Uterus (tissue), 4 donors: ENCODE measurements at places on chromosomes 12 and 14. TPM values are rescaled to one million over a fixed set of nuclear protein-coding genes. Genes with fewer than 3 reads are reported as not detected.

The WNT1 gene
- not detected for total RNA-seq

The HOXC10 gene
- 1.3 TPM for total RNA-seq

The VDR gene
- 0.69 TPM for total RNA-seq

The DPPA3 gene
- total RNA-seq: not detected

The CD163L1 gene
- total RNA-seq: not detected

DNA sequence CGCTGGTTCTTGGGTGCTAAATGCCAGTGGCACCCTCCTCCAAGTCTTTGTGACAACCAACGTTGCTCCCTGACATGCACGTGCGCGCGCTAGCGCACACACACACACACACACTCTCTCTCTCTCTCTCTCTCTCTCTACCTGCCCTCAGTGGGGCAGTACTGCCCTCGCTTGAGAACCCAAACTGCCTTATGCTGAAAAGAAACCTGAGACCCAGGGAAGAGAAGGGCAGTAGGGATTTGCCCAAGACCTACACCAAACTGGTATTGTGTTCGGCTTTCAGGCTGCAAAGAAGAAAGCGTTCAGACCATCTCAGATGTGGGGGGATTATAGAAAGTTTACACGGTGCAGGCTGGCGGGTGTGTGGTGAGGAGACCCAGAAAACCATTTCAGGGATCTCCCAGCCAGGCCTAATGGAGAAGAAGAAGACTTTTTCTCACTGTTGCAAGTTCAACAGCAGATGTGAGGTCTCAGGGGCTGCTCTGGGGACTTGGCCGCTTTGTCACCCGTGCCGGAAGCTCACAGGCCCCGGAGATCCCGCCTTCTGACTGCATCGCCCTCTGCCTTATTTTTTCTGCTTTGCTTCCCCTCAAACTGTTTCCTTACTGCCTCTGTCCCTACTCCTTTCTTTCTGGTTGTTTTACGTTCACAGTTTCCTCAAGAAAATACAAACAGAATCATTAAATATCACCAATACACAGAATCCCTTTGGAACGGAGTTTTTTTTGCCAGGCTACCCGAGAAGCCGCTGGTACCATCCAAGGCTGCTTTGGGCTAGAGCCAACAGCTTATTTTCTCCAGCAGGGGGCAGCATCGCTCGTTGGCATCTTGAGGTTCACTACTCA is 82.4 kb downstream of the PPM1A start:
- peak; percentile 43 for DNase-seq

DNA sequence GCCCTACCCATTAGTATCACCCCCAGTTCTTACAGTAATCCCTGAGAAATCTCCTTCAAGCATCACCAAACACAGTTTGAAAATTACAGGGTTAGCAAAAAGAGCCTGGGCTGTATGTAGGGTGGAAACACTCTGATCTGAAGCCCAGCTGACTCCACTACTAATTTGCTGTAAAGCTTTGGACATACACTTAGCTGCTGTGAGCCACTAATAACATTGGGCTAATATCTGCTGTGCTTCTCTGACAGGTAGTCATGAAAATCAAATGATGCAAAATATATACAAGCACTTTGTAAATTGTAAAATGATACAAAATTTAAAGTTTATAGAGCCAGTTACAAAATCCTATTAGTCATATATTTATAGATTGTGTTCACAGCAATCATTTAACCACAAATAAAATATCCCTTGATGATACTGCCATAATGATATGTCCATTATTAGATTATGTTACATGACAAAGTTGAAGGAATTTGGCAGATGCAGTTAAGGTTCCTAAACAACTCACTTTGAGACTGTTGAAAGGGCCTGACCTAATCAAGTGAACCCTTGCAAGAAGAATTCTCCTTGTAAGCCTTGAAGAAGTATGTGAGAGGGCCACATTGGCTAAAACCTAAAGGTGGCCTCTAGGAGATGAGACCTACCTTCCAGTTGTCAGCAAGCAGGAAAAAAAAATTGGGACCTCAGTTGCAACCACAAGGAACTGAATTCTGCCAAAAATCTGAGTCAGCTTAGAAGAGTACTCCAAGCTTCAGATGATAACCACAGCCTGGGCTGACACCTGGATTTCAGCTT is 19.0 kb downstream of the TWF1 start:
- DNase-seq: no peak

GRCh38 chr12:116694653-116695463 is 43.0 kb downstream of the SPRING1 start:
- DNase-seq: no peak

DNA sequence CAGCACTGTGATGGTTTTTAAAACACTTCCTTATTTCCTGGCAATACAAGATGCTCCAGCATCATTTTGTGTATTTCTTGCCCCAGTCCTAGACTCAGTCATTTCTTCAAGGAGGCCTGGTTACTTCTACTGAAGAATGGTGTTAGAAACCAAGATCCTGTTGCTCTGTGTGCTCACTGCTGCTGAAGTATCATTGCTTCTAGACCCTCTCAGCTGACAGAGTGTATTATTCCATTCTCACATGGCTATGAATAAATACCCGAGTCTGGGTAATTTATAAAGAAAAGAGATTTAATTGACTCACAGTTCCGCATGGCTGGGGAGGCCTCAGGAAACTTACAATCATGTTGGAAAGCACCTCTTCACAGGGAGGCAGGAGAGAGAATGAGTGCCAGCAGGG is 14.9 kb upstream of the SERPINA6 start:
- no peak for DNase-seq

GRCh38 chr12:105524961-105525360 is 194.5 kb downstream of the C12orf75 start:
- no peak for DNase-seq

DNA sequence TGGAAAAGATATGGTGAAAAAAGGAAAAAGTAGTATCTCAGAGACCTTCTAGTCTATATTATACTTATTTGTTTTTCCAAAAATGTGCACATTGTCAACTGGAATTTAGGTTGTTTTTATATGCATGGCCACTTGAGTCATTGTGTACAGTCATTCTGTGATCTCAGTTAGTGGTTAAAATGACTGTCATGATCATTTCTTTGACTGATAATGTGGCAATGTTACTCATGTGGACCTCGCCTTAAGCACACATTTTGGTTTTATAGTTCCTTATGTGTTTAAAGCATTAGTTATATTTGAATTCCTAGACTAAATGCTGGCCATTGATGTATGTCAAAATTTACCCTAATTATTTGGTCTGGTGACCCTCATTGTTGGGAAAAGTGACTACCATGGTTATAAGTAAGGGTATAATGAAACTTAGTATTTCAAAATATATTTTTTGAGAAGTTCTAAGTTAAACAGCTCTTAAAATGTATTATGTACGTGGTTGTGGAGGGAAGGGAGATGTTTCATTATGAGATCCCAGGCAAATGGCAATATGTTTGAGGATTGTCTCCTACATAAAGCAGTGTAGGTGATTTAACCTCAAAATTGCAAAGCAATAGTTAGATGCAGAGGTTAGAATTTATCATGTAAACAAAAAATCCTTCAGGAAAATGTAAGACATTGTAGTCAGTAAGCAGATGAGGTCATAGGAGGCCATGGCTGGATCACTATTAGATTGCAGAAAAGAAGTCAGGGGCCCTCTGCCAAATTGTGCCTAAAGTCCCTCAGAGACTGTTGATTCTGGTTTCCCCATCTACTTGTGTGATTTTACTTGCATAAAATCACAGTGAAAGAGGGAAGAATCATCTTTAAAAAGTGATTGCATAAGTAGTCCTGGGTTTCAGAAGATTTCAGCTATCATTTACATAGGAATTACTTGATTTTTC is 17.5 kb downstream of the PNMA1 start:
- no peak for DNase-seq

- no peak for DNase-seq
Observed at GRCh38 chr12:52018433-52019112, 11.8 kb downstream of the TAMALIN start.

DNA sequence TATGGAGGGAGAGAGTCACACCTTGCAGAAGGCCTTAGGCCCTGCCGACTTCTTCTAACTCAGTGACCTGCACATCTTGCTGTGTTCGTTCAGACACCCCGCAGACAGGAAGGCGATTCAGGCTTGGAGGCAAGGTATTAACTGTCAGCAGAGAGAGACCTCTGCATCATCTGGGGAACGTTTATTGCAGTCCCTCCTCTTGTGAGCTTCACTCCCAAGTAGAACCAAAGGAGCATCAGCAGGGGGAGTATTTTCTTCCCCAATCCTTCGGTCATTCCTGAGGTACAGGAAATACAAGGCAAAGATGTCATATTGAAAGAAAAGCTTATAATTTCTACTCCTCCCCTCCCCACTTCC is 217.9 kb downstream of the CRADD start:
- no peak for DNase-seq

DNA sequence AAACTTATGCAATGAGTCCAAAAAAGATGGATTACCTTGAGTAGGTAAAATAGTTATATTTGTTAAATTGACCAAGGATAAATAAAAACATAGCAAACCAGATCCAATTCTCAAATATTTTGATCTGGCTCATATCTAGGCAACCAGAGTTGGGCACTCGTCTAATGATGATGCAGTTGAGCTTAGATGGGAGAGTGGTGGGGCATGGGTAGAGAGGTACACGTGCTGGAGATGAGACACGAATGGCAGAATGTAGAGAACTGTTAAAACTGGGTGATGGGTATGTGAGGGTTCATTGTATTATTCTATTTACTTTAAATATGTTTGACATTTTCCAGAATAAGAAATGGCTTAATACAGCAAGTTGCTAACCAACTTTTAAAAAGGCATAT is 7.6 kb upstream of the RNF34 start:
- no peak for DNase-seq

DNA sequence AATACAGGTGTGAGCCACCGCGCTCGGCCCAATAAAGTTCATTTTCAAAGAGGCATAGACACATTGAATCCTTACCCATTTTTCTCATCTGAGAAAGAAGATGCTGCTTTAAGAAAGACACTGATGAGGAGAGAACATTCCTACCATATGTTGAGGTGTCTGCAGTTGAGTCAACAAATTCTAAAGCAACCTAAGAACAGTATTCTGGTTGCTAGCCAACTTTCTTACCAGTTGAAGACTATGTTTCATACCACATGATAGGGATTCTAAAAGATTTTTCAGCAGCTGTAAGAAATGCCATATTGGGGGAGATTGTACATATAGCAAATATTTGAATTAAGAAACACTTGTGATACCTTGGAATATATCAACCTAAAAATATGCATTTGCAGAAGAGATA is 160.1 kb downstream of the SRGAP1 start:
- DNase-seq: no peak

DNA sequence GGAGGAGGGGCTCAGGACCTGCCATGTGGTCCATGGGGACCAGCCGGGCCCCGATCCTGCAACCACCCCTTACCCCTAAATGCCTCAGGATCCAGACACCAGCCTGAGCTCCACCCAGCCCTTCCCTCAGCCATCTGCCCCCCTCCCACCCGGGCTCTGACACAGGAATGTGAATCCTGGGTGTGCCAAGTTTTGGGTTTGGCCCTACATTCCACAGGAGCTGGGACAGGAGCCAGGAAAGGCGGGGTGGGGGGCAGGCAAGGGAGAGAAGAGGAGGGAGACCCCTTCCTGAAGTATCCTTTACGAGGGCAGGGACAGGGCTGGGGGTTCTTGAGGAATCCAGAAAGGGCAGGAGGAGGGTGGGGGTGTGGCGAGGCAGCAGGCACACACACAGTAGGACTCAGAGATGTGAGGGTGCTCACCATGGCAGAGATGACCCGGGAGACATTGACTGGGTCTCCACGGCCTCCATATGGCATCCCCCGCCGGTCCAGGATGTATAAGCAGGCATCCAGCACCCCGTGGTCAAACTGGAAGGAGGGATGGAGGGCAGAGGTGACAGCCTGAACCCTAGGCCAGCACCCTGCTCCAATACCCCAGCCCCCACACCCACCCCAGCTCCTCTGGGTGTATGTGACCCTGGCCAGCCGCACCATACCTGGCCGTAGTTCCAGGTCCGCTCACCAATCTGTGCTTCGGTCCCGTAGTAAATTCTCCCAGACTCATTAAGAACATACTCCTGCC is 3.5 kb downstream of the TGM1 start:
- no peak for DNase-seq

GRCh38 chr14:68935761-68936214 is 43.3 kb downstream of the ACTN1 start:
- peak; percentile 72 for DNase-seq

GRCh38 chr12:107448198-107448597 is 237.4 kb upstream of the PWP1 start:
- no peak for DNase-seq

GRCh38 chr14:31118892-31119291 is 88.7 kb downstream of the HECTD1 start:
- no peak for DNase-seq
